Tibial nerve (tissue), 4 donors: ENCODE measurements at places on chromosomes 3 and 15. TPM values are rescaled to one million over a fixed set of nuclear protein-coding genes. Genes with fewer than 3 reads are reported as not detected.

GRCh38 chr15:40766906-40767837 is 2.6 kb upstream of the C15orf62 start:
- H3K4me1 ChIP-seq: peaks cover 61% of the 10 kb centered on the region
- H3K4me3 ChIP-seq: no peak overlapping the region
- no peaks in the 10 kb centered on the region for H3K36me3 ChIP-seq
- H3K27me3 ChIP-seq: no peaks in the 10 kb centered on the region

GRCh38 chr15:80739919-80740318 is 39.3 kb upstream of the CEMIP start:
- no peak for DNase-seq
- no peaks in the 10 kb centered on the region for H3K27me3 ChIP-seq
- H3K4me1 ChIP-seq: no peaks in the 10 kb centered on the region
- H3K27ac ChIP-seq: no peak overlapping the region

- H3K36me3 ChIP-seq: no peaks in the 10 kb centered on the region
- DNase-seq: no peak
- H3K4me1 ChIP-seq: no peaks in the 10 kb centered on the region
- H3K4me3 ChIP-seq: no peak overlapping the region
Measured at GRCh38 chr3:20682573-20682972, 496.6 kb upstream of the SGO1 start.

DNA sequence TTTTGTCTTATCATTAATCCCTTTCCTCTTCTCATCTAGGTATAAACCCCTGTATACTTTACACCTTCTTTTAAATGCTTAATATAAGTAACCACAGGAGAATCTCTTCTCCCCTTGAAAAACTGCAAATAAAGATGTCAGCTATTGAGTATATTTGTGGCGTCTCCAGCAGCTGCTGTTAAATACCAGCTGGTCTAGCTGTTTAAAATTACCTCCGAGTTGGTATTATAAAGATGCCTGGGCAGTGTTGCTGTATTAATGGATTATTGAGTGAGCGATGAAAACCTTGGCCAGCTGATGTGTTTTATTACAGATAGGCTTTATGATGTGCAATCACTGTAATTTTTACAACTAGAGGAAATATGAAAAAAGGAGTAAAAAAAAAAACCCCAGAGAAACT is 388.1 kb downstream of the TBC1D5 start:
- H3K27me3 ChIP-seq: no peaks in the 10 kb centered on the region
- no peaks in the 10 kb centered on the region for H3K36me3 ChIP-seq
- no peak overlapping the region for H3K4me3 ChIP-seq
- H3K27ac ChIP-seq: no peak overlapping the region
- H3K4me1 ChIP-seq: no peaks in the 10 kb centered on the region

DNA sequence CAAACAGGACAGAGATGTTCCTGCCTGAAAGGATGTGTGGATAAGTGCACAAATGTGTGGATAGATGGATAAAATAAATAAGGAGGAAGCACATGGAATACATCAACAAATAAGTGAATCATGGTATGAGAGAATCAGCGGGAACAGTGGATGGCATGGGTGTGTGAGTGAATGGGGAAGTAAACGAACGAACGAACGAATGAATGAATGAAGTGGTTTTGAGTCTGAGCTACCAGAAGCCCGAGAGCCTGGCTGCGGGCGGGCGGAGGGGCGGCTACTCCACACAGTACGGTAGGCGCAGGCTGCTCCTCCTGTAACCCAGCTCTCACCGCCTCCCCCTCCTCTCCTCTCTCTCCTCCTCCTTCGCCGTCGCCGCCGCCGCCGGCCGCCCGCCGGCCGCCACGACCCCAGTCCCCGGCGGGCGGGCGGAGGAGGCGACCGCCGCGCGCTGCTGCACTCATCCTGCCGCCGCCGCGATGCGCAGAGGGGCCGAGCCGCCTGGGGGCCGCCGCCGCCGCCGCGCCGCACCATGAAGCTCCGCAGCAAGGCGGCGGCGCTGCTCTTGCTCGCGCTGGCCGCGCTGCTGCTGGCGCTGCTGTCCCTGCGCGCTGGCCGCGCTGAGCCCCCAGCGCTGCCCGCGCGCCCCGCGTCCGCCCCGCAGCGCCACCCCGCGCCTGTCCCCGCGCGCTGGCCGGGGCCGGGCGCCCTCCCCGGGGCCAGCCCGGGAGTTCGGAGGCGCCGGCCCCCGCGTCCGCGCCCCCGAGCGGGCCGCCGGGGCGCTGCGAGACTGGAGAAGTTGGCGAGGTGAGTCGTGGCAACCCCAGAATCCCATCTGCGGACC is at the start of gene GXYLT2:
TSS of gene GXYLT2 (plus strand) at position 342 of the 841 bp plus-strand sequence. CDS start at position 530, 188 bp downstream.
- peaks cover 57% of the 10 kb centered on the region for H3K4me1 ChIP-seq
- H3K4me3 ChIP-seq: peak within 1 kb of the TSS; percentile 33
- H3K27ac ChIP-seq: peak within 1 kb of the TSS; percentile 58
- peak; percentile 57 for DNase-seq

DNA sequence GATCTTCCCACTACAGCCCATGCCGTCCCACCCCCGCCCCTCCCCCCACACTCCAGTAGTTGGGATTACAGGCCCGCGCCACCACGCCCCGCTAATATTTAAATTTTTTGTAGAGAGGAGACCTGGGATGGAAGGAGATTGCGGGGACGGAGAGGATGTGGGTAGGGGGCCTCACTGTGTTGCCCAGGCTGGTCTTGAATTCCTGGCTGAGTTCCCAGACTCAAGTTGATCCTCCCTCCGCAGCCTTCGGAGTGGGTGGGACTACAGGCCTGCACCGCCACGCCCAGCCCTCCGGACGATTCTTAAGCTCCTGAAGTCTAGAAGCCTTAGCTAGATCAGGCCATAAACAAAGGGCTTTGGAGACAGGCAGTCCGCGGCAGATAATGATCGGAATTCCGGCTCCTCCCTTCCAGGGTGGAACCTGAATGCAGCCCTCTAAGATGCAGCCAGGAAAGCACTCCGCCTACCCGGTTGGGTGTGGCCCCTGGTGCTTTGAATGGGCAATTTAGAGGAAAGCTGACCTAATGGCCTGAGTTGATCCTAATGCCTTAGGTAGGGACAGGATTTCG is at the start of gene DPPA2:
TSS of gene DPPA2 (minus strand) at position 356 of the 569 bp plus-strand sequence. CDS start 1,975 bp downstream, outside the sequence.
- H3K36me3 ChIP-seq: no peaks in the 10 kb centered on the region
- H3K4me1 ChIP-seq: no peaks in the 10 kb centered on the region
- H3K27me3 ChIP-seq: no peaks in the 10 kb centered on the region
- no peak within 1 kb of the TSS for H3K4me3 ChIP-seq

DNA sequence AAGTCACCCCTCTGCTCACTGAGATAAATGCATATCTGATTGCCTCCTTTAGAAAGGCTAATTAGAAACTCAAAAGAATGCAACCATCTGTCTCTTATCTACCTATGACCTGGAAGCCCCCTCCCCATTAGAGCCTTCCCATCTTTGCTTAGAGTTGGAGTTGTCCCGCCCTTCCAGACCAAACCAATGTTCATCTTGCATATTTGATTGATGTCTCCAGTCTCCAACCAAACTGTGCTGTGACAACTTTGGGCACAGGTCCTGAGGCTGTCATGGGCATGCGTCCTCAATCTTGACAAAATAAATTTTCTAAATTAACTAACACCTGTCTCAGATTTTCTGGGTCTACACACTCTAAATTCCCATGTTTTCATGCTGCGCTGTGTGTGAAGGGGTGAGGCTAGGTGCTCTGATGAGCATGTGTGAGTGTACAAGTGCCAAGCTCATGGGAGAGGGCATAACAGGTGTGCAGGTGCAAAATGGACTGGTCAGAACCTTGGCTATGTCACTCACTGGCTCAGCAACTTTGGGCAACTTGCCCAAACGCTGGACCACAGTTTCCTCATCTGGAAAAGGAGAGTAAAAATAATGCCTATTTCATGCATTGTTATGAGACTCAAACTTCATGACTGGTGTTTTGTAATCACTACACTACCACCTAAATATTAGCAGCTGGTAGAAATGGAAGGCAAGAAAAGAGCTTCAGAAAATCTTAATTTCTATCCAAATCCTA is 7.2 kb downstream of the DAPK2 start:
- H3K4me1 ChIP-seq: peaks cover 7% of the 10 kb centered on the region
- H3K4me3 ChIP-seq: no peak overlapping the region
- no peaks in the 10 kb centered on the region for H3K27me3 ChIP-seq
- DNase-seq: no peak

GRCh38 chr3:167728632-167729323 is 5.9 kb downstream of the PDCD10 start:
- DNase-seq: no peak
- H3K27me3 ChIP-seq: no peaks in the 10 kb centered on the region
- no peaks in the 10 kb centered on the region for H3K36me3 ChIP-seq
- H3K27ac ChIP-seq: no peak overlapping the region

DNA sequence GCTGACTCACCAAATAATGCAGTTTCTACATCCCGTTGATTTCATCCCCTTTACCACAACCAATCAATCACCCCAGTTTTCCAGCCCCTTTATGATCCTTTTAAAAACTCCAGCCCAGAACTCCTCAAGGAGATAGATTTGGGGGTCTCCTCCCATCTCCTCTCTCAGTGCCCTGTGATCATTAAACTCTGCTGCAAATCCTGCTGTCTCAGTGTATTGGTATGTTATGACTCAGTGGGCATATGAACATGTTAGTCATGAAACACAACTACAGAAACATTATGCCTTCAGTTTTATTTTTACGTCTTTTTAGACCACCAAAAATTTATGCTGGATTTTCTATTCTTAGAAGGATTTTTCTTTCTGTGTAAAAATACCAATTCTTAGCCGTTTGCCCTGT is 213.7 kb downstream of the DIPK2A start:
- no peak for DNase-seq
- no peaks in the 10 kb centered on the region for H3K27me3 ChIP-seq
- no peak overlapping the region for H3K27ac ChIP-seq

GRCh38 chr3:43378066-43378935 is 92.0 kb downstream of the SNRK start:
- H3K4me1 ChIP-seq: peaks cover 9% of the 10 kb centered on the region
- H3K4me3 ChIP-seq: no peak overlapping the region
- peak overlapping the region; percentile 26 for H3K27ac ChIP-seq
- DNase-seq: peak; percentile 36

DNA sequence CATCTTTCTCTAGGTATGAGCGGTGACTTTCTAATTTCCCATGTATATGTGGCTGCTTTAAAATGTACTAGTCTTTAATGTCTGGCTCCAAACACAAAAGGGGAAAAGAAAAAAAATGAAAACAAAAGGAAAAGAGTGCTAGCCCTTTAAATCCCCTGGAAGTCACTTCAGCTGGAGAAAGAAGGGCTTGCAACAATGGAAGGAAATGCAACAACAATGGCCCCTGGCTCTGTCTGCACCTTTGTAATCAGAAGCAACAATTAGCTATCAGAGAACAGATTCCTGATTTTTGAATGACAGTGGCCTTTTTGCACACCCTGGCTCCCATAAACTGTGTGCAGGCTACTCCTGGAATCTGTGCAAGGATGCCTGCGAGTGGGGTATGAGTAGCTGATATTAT is 591.2 kb downstream of the FHIT start:
- H3K4me3 ChIP-seq: no peak overlapping the region
- DNase-seq: no peak
- H3K4me1 ChIP-seq: no peaks in the 10 kb centered on the region
- no peaks in the 10 kb centered on the region for H3K36me3 ChIP-seq
- no peak overlapping the region for H3K27ac ChIP-seq

DNA sequence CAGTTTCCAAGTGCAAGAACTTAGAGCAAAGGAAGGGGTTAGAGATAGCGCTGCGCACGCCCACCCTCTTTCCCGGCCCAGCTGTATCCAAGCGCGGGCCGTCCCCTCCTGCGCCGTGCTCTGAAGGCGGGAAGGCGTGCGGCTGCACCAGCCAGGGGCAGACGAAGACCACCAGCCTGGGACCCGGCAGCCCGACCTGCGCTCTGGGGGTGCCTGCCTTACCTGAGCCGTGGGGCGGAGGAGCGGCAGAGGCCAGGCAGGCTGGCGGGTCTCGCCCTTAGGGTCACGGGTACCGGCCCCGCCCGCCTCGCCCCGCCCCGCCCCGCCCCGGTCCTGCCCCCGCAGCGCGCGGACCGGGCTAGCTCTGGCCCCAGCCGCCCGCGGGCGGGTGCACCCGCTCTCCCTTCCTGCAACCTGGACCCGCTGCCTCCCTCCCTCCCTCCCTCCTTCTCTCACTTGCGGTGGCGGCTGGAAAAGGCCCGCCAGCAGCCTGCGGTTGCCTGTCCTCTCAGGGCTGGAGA is at the start of gene WDR72:
TSS of gene WDR72 (minus strand) at position 253 of the 521 bp plus-strand sequence. CDS start 26,514 bp downstream, outside the sequence.
- H3K4me1 ChIP-seq: no peaks in the 10 kb centered on the region
- no peak within 1 kb of the TSS for H3K27ac ChIP-seq
- DNase-seq: no peak
- no peak within 1 kb of the TSS for H3K4me3 ChIP-seq
- H3K27me3 ChIP-seq: no peaks in the 10 kb centered on the region

DNA sequence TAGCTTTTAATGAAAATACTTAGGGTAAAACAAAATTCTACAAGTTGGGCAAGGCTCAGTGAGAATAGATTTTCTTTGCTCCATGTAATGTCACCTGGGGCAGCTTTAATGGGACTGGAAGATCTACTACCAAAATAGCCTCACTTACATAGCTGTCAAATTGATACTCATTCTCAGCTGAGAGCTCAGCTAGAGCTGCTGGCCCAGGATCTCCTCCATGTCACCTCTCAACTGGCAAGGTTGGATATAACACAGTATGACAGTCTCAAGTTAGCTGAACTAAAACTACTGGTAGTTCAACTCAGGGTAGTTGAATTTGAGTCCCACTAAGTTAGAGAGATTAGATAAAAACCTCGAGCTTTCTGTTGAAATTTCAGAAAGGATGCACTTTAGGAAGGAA is 218.5 kb upstream of the PLSCR5 start:
- no peaks in the 10 kb centered on the region for H3K4me1 ChIP-seq

DNA sequence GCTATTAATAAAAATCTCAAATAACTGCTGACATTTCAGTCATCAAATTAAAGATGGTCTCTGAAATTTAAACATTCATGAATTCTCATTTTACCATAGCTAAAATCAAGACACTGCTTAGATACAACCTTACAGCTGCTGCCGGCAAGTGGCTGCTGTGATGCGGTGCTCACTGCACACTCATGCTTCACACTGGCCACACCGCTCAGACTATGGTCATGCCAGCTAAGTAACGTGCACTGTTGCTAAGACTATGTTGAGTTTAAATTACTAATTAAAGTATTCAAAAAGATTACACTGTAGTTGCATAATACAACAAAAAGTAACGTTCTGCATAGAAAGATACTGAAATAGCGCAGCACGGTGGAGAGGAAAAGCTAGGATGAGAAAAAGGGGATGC is 12.1 kb downstream of the ATP13A3 start:
- no peak overlapping the region for H3K27ac ChIP-seq
- DNase-seq: no peak
- H3K4me3 ChIP-seq: no peak overlapping the region
- peaks cover 55% of the 10 kb centered on the region for H3K4me1 ChIP-seq
- no peaks in the 10 kb centered on the region for H3K36me3 ChIP-seq
- H3K27me3 ChIP-seq: no peaks in the 10 kb centered on the region

- no peaks in the 10 kb centered on the region for H3K27me3 ChIP-seq
- H3K4me3 ChIP-seq: no peak overlapping the region
- no peak overlapping the region for H3K27ac ChIP-seq
- peaks cover 10% of the 10 kb centered on the region for H3K36me3 ChIP-seq
- no peaks in the 10 kb centered on the region for H3K4me1 ChIP-seq
Measured at GRCh38 chr3:16462679-16463078, 50.8 kb downstream of the RFTN1 start.

ASB7 gene
- 11.4 TPM for total RNA-seq

CAPN3 gene
- total RNA-seq: 34.9 TPM

PLSCR4 gene
- 108 TPM for total RNA-seq
